ENCODE measurements at places on chromosomes 2 and 18. TPM values are rescaled to one million over a fixed set of nuclear protein-coding genes. Genes with fewer than 3 reads are reported as not detected.

GALNT5 gene
- 2.4 TPM for total RNA-seq

LCT gene
- 0.10 TPM for total RNA-seq

CNOT9 gene
- 47.0 TPM for total RNA-seq

SLC16A14 gene
- total RNA-seq = 45.9 TPM

KIAA2012 gene
- 1.2 TPM for total RNA-seq

GAD1 gene
- 17.2 TPM for total RNA-seq

AKAIN1 gene
- total RNA-seq = 0.77 TPM

THSD7B gene
- 10.8 TPM for total RNA-seq

TXNL1 gene
- 58.2 TPM for total RNA-seq

METTL4 gene
- total RNA-seq = 8.8 TPM

SULT1C2 gene
- total RNA-seq = 4.4 TPM

SLC9A4 gene
- 0.30 TPM for total RNA-seq
